ENCODE measurements at places on chromosomes 7 and 10.

GRCh38 chr7:1620835-1621234 is 49.2 kb upstream of the ELFN1 start:
- no peak for DNase-seq

DNA sequence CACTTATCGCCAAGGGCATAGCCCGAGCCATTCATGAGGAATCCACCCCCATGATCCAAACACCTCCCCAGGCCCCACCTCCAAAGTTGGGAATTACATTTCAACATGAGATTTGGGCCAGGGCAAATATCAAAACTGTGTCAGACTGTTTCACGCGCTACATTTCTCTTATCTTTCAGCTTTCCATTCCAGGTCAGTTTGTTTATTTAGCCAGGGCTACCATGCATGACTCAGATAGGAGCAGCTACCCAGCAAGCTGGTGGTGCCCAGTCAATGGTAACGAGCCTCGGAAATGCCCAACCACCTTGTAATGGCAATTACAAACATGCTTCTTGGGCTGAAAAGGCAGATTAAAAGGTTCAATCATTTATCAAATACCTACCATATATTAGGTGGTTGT is 43.6 kb upstream of the BAMBI start:
- DNase-seq, result no peak

GRCh38 chr10:10526846-10527245 is 490.8 kb upstream of the CELF2 start:
- DNase-seq, result no peak

- DNase-seq, result no peak
These were observed 75.0 kb downstream of the GPR26 start for GRCh38 chr10:123741146-123741545.

DNA sequence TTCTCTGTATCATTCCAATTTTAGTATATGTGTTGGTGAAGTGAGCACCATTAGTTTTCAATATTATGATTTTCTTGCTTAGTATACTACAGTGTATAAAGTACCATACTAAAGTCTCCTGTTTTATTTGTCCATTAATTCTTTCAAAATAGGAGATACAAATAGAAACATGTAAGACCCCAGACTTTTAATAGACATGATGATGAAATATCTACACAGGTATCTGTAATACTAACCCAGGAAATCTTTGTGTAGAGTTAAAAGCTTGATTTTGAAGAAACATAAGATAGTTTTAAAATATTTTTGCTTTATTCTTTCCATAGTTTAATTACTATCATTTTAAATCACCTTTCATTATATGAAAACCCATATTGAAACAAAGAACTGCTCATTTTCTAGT is 133.8 kb upstream of the WNT16 start:
- no peak for DNase-seq

DNA sequence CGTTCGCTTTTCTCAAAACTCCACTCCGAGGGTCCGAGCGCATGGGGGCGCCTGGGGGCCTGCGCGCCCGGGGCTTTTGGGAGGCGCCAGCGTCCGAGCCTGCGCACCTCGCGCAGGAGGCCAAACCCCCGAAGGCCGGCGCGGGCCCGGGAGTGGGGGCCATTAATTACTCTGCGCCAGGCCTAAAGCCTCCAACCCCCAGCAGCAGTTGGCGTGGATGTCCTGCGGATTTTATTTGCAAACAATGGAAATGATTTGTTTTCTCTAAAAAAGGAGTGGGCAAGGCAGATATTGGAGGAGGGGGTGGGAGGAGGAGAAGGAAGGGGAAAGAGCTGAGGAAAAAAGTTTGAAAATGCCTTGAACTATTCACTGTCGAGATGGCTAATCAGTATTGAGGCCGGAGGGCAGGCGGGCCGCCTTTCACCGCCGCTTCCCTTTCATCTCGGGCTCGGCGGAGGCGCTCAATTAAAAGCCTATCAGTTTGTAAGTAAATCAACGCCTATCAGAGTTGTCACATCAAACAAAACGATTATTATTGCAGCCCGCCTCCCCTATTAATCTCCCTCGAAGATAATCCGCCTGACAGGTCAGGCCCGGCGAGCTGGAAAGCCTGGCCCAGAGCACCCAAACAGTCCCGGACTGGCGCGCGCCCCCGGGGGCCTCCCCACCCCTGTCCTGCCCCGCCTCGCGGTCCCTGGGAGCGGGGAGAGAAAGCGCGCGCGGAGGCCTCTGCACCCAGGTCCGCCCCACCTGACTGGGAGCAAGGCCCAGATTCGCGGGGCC is 3.4 kb upstream of the ZNF503 start:
- no peak for DNase-seq

- no peak for DNase-seq
These were observed 3.5 kb downstream of the LRRTM3 start for GRCh38 chr10:66929375-66929774.

- peak; percentile 29 for DNase-seq
These were observed 31.2 kb downstream of the SMNDC1 start for GRCh38 chr10:110273474-110273873.

- no peak for DNase-seq
These were observed 198.2 kb downstream of the MAD1L1 start for GRCh38 chr7:2034291-2035201.

- no peak for DNase-seq
These were observed 207.0 kb downstream of the JAZF1 start for GRCh38 chr7:27973625-27974024.

- no peak for DNase-seq
These were observed 569.1 kb downstream of the INHBA start for GRCh38 chr7:41133690-41134299.

- DNase-seq, result no peak
These were observed 21.8 kb downstream of the AKR1E2 start for GRCh38 chr10:4847561-4848355.

GRCh38 chr10:24848195-24848594 is 104.2 kb downstream of the PRTFDC1 start:
- no peak for DNase-seq

DNA sequence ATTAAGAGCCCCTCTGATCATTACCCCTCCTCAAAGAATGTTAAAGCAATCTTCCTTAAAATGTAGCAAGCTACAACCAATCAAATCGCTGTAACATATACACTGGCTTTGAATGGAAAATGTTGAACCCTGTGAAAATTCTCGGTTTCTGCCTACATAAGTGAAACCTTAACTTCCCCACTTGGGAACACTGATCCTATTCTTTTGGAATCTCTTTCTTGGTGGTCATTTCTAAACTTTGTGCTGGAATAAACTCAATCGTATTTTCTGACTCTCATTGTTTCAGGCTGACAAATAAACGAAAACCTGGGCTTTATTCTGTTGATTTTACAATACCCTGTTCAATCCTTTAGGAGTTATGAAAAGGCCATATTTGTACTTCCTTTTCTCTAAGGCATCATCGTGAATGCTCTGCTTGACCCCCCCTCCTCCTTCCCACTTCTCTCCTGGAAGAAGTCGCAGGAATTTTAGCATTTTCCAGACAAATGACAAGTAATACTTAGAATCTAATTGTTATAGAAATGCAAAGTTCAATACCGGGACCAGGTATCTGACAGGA is 155.1 kb upstream of the FAM13C start:
- DNase-seq, result no peak

Measured in CD4-positive, alpha-beta T cell treated with Interleukin-6 at 100 ng/mL for 8 hours (primary cell).